ENCODE measurements at places on chromosomes 4 and X. TPM values are rescaled to one million over a fixed set of nuclear protein-coding genes. Genes with fewer than 3 reads are reported as not detected.
A peak's percentile ranks its signal among the peaks of the same experiment; 100 is the strongest.

Gene FHIP1A
- total RNA-seq, result 95.8 TPM

GRCh38 chr4:145097331-145097820 lies 620 bp downstream of the ANAPC10 start:
- H3K4me3 ChIP-seq, result peak overlapping the region; percentile 93
- H3K36me3 ChIP-seq, result peaks cover 22% of the 10 kb centered on the region
- peak overlapping the region; percentile 90 for H3K27ac ChIP-seq
- peaks cover 19% of the 10 kb centered on the region for H3K4me1 ChIP-seq

GRCh38 chrX:42837101-42837726 lies 59.3 kb upstream of the PPP1R2C start:
- peak; percentile 2 for DNase-seq
- no peaks in the 10 kb centered on the region for H3K36me3 ChIP-seq
- no peak overlapping the region for H3K27ac ChIP-seq
- no peaks in the 10 kb centered on the region for H3K27me3 ChIP-seq

GRCh38 chrX:132677233-132677716 lies 188.4 kb upstream of the MBNL3 start:
- H3K4me3 ChIP-seq, result no peak overlapping the region
- no peaks in the 10 kb centered on the region for H3K36me3 ChIP-seq
- H3K4me1 ChIP-seq, result peaks cover 3% of the 10 kb centered on the region
- DNase-seq, result no peak

DNA sequence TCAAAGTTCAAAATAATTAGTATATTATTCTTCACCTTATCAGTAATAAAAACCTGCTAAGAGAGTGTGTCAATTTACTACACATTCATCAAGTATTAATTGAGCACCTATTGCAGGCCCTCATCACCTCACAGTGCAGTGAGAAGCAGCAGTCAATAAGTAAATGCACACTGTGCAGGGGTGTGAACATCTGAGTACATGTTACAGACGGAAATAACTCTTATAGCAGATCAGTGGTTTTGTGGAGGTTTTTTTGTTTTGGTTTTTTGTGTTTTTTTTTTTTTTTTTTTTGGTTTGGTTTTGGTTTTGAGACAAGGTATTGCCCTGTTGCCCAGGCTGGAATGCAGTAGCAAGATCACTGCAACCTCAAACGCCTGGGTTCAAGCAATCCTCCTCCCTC lies 20.3 kb downstream of the KLF3 start:
- H3K4me3 ChIP-seq, result no peak overlapping the region
- H3K36me3 ChIP-seq, result peaks cover 12% of the 10 kb centered on the region
- peaks cover 8% of the 10 kb centered on the region for H3K4me1 ChIP-seq
- no peak overlapping the region for H3K27ac ChIP-seq
- no peaks in the 10 kb centered on the region for H3K27me3 ChIP-seq
- no peak for DNase-seq

GRCh38 chrX:53511322-53511721 lies 77.2 kb upstream of the HSD17B10 start:
- H3K27ac ChIP-seq, result no peak overlapping the region
- DNase-seq, result no peak
- no peaks in the 10 kb centered on the region for H3K27me3 ChIP-seq
- H3K4me1 ChIP-seq, result no peaks in the 10 kb centered on the region
- H3K36me3 ChIP-seq, result no peaks in the 10 kb centered on the region

Gene CXorf65
- not detected for total RNA-seq
